ENCODE measurements at places on chromosomes 5 and 9.
A peak's percentile ranks its signal among the peaks of the same experiment; 100 is the strongest.

DNA sequence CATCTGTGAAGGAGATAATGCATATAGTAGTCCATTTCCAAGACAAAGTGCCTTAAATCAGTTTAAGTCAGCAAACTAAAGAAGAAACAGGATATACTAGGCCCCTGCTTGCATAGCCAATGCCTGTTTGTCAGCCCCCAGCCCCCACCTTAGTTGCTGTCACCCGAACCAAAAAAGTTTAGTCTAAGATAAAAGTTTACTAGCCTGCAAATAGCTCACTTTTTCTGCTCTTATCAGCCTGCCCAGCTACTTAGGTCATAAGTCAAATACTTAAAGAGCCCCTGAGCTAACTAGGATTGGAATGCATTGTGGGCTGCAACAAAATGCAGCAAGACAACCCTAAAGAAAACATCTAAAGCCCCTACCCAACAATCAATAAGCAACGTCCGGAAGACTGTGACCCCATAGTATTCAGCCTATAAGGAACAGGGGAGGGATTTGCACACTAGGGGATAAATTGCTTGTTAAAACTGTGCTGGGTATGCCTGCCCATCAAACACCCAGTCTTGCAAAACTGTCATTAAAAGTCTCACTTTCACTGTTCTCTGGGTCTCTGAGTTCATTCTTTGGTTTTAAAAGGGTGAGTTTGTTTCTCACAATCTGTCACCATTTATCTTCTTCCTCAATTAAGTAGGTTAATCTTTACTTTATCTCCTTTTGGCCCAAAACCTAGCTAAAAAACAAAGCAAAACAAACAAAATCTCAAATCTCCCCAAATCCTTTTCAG, 92.4 kb upstream of the CEP78 start:
- H3K4me3 ChIP-seq = no peak overlapping the region
- H3K36me3 ChIP-seq = no peaks in the 10 kb centered on the region
- no peaks in the 10 kb centered on the region for H3K27me3 ChIP-seq
- H3K27ac ChIP-seq = no peak overlapping the region
- DNase-seq = no peak
- H3K4me1 ChIP-seq = no peaks in the 10 kb centered on the region

DNA sequence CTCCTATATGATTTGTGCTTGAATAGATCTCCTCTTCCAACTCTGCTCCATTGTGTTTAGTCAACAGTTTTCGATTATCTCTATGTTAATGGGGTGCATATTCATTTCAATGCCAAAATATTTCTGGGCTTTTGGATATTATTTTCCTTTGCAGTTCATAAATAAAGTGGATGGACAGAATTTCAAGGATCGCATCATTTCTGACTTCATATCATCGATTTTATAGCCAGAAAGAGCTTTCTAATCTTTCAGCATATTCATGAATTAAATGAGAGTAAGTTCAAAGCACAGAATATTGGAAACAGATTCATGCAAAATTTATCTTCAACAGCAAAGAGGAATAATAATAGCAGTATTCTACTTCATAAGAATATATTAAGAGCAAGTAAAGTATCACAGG, 60.0 kb upstream of the MINAR2 start:
- H3K4me1 ChIP-seq = no peaks in the 10 kb centered on the region
- H3K27ac ChIP-seq = no peak overlapping the region
- no peak for DNase-seq

DNA sequence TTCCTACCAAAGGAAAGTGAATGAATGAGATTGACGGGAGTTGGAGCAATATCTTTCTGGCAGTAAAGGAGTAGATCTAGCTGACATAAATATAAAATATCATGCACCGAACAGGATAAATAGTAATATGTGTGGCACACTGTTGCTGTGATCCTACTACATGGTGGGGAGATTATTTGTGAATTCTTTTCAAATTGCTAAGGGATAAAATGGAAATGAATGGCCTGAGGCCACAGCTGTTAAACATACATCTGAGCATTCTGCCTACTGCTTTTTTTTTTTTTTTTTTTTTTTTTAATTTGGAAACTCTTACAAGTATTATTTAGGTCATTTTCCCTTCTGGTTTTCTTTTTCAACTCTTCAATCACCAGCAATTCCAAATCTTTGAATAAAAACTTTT, 66.8 kb downstream of the MEF2C start:
- H3K27ac ChIP-seq = peak overlapping the region; percentile 52
- H3K27me3 ChIP-seq = no peaks in the 10 kb centered on the region
- no peak overlapping the region for H3K4me3 ChIP-seq
- no peaks in the 10 kb centered on the region for H3K4me1 ChIP-seq

DNA sequence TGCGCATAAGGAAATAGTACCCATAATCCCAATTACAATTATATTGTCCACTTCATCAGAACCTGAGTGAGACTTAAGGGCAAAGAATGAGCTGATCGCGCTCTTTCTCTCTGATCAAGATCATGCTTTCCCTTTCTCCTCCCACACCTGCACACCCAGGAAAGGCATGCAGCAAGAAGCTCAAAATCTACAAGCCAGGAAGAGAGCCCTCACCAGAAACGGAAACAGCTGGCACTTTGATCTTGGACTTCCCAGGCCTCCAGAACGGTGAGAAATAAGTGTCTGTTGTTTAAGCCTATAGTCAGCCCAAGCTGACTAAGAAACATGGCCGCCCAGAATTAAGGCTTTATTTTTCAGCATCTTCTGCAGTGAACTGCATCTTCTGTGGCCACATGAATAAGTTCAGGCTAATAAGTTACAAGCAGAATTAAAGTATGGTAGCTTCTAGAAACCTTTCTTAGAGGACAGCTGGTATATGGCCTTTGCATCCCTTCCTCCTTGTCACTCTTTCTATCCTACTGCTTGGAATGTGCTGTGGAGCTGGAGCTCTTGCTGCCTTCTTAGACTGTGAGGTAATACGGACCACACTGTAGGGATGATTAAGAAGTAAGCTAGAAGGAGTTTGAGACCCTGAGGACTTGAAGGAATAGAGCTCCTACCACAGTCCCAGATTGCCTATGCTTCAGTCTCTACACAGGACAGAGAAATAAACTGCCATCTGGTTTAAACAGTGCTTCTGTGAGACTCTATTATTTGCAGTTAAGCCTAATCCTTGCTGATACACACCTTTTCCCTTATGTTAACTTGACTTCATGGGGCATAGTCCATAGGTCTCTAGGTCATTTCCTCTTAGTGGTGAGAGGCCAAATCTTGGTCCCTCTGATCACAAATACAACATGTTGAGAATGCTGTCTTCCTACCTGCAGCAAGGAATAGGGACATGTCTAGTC, 17.2 kb downstream of the OR2S2 start:
- no peaks in the 10 kb centered on the region for H3K36me3 ChIP-seq
- H3K4me1 ChIP-seq = no peaks in the 10 kb centered on the region
- no peak overlapping the region for H3K4me3 ChIP-seq
- H3K27me3 ChIP-seq = no peaks in the 10 kb centered on the region

GRCh38 chr9:126217250-126217653, 109.4 kb upstream of the MVB12B start:
- no peak overlapping the region for H3K4me3 ChIP-seq
- no peak for DNase-seq
- H3K27ac ChIP-seq = no peak overlapping the region
- H3K36me3 ChIP-seq = no peaks in the 10 kb centered on the region

DNA sequence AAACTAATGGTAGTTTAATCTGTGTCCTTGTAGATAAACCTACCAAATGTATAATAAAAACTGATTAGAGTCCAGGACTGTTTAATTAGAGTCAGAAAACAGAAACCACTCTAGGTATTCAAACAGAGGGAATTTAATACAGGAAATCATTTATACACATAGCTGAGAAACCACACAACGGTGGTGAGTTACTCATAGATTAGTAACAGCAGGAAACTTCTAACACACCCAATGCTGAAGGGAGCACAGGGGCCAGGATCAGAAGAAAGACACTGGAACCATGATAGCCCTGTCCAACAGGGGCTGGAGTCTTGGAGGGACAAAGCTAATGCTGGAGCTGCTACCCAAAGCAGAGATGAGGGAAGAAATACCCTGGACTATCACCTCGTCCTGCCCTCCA, 321.0 kb downstream of the ACTL7B start:
- H3K36me3 ChIP-seq = no peaks in the 10 kb centered on the region
- no peak overlapping the region for H3K27ac ChIP-seq
- H3K4me1 ChIP-seq = no peaks in the 10 kb centered on the region
- no peak overlapping the region for H3K4me3 ChIP-seq
- no peak for DNase-seq
- H3K27me3 ChIP-seq = no peaks in the 10 kb centered on the region

All from uterus (tissue), 4 donors.